ENCODE measurements at places on chromosomes 7 and 10.

DNA sequence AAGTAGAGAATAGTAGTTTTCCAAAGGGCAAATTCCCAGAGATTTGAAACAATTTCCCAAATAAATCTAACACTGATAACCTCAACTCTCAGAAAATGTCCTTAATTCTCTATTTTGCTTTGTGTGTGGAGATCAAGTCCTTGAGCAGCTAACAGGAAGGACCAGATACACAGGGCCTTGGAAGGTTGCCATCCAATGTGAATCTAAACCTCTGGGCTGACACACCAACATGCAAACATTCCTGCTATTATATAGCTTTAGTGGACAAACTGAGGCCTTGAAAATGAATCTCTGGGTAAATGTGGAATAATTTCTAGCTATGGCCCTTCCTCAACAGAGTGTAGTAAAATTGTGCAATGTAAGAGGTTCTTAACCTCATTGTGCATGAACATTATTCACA is 44.1 kb upstream of the PARD3 start:
- no peak for DNase-seq

DNA sequence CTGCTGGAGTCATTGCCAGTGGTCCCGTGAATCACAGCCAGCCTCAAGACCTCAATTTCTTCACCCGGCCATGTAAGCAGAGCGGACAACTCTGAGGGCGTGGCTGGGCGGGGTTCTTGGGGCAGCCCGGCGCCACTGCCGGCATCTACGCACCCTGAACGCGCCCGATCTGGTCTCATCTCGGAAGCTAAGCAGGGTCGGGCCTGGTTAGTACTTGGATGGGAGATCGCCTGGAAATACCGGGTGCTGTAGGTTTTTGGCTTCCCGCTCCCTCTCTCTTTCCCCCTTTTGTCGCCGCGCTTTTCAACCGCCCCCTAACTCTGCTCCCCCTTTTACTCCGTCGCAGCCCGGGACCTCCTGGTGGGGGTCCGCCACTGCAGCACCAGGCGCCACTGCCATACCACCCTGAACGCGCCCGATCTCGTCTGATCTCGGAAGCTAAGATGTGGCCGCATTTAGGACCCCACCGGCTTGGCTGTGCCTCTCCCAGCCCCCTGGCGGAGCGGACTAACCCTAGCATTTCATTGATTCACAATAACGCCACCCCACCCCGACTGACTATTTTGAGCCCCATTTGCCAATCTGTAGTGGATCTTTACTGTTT is 25.3 kb downstream of the GARIN1A start:
- DNase-seq, result peak; percentile 82

DNA sequence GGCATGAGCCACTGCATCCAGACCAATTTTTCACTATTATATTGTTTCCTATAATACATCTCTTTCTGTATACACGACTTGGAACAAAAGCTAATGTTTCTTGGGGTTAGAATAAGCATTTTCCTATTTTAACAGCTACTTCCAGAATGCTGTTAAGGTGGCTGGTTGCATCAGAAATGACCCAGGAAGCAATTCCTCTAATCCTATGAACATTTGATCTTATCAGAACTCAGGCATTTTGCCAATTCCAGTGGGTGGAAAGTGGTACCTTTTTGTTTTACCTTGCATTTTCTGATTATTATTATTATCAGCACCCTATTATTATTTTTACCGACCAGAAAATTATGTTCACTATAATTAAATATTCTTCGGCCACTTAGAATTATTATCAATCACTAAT is 73.3 kb downstream of the NDUFB2 start:
- no peak for DNase-seq

DNA sequence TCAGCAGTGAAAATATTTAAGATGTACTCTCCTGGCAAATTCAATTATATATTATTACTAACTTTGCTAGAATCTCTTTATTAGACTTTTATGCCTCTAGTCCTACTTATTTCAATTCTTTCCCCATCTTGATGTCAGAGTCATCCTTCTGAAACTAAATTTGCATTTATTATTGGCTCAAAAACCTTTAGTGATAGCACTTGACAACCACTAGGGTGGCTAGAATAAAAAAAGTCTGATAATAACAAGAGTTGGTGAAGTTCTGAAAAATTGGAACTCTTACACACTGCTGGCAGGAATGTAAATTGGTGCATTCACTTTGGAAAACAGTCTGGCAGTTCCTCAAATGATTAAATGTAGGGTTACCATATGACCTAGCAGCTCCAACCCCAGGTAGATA is 73.8 kb downstream of the LSMEM1 start:
- DNase-seq, result no peak

DNA sequence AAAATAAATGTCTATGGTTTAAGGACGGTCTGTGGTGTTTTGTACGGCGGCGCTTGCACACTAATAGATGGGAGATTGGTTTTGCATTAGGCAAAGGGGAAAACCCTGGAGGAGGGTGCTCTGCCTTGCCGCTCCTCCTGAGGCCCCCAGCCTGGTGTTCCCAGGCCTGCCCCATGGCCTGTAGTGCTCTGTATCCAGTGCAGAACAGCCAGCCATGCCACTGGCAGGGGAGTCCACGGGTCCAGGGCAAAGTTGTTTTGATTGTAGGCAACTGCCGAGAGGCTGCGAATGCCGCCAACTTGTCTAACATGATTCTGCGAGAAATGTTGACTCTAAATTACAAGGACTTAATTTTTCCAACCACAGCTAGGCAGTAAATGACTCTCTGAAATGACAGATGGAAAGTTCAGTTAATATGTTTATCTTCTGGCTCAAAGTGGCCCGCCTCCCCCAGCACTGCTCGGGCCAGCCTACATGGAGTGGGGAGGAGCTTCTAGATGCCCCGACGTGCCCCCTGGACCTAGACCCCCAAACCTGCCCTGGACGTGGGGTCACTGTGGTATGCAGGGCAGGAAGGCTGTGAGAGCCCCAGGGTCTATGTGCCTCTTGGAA is 104.6 kb upstream of the GDF10 start:
- no peak for DNase-seq

DNA sequence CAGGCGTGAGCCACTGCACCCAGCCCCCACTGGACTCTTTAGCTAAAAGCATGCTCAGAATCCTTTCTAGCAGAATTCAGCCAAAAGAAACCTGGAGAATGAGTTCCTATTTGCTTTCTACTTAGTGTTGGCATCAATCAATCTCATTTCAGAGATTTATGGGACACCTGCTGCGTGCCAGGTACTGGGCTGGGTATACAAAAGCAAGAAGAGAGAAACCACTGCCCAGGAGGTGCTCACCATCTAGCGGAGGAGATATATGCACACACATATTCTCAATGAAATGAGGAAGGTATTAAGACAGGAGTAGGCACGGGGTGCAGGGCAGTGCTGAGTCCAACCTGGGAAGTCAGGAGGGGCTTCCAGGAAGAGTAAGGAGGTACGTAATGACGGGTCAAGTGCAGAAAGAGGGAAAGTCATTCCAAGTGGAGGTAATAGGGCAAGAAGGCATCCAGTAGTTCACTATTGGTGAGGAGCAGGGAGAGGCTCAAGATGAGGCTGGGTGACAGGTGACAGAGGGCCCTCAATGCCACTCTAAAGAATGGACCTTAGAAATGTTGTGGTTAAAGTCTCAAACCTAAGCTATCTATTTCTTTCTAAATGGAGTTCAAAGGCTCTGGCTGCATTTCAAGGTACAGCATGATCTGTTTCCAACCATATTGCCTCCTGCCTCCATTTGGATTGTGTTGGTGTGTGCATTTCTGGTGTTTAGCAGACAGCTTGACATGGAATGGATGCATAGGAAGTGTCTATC is 22.1 kb downstream of the ABLIM1 start:
- DNase-seq, result no peak
